ENCODE measurements at places on chromosomes 5 and 9. TPM values are rescaled to one million over a fixed set of nuclear protein-coding genes. Genes with fewer than 3 reads are reported as not detected.

Gene SH3PXD2B
- 2.2 TPM for polyA plus RNA-seq

Gene EFNA5
- polyA plus RNA-seq = 4.5 TPM

Gene GPR150
- polyA plus RNA-seq = 0.09 TPM

Gene MORN5
- polyA plus RNA-seq = 0.25 TPM

Gene GABRA1
- polyA plus RNA-seq = not detected

Gene SLC34A1
- not detected for polyA plus RNA-seq

Gene CRHBP
- polyA plus RNA-seq = 4.5 TPM

Gene GBGT1
- polyA plus RNA-seq = 7.4 TPM

Gene GNPDA1
- 12.1 TPM for polyA plus RNA-seq

Gene KCNIP1
- 0.11 TPM for polyA plus RNA-seq

Gene ALDOB
- polyA plus RNA-seq = 0.91 TPM

Measured in right cardiac atrium (tissue), 5 donors.